ENCODE measurements at places on chromosomes 2 and 18.
A peak's percentile ranks its signal among the peaks of the same experiment; 100 is the strongest.

DNA sequence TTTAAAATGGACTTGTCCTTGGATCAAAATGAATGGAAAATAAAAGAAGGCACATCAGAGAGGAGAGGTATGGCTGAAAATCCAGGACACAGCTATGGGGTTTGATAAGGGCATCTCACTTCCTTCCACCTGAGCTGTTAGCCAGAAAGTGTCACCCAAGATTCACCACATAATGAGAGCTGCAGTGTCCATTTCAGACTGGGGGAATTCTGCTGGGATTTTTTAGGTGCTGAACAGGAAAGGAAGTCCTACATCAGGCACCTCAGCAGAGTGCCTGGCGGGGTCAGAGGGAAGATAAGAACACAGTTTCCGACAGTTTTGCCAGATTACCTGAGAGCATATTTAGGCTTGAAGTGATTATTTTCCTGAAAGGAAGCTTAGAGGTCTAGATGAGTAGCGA is 187.6 kb upstream of the HNMT start:
- DNase-seq: no peak

DNA sequence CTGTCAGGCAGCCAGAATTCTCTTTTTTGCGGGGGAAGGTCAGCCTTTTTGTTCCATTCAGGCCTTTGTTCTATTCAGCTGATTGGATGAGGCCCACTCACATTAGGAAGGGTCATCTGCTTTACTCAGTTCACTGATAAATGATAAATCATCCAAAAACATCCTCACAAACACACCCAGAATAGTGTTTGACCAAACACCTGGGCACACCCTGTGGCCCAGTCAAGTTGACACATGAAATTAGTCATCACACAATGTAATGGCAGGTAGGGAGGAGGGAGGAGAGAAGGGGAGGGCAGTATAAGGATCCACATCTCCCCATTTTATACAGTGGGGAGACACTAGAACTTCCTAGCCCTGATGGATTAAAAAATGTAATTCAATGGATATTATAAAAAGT is 8.3 kb upstream of the RMC1 start:
- no peak for DNase-seq

- DNase-seq: no peak
Observed at GRCh38 chr18:37330173-37330572, 235.4 kb downstream of the CELF4 start.

DNA sequence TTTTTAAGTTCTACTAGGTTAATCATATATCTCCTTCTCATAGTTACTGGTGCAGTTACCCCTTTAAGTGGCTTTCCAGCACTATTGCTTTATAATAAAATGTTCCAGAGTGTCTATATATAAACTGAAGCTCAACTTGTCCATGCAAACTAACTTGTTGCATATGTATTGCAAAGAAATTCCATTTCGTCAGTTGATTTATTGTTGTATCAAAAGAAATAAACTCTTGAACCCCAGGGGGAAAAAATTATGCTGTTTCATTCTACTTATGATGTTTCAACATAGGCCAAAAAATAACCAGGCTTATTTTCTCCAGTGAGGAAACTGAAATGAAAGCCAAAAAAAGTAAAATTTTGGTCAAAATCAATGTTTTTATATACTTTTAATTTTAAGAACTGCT is 491.9 kb downstream of the NR4A2 start:
- no peak for DNase-seq

DNA sequence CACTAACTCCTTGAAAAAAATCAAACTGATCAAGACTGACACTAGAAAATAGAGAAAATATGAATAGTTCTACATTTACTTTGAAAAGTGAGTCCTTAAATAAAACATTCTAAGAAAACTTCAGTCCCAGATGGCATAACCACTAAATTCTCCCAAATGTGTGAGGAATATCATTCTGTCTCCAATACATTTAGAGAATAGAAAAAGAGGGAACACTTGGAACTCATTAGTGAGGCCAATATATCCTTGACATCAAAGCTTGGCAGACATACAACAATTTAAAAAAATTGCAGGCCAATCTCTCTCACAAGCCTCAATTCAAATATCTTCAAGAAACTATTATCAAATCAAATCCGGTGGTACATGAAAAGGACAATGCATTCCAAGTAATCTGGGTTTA is 79.3 kb upstream of the TMEM247 start:
- no peak for DNase-seq

DNA sequence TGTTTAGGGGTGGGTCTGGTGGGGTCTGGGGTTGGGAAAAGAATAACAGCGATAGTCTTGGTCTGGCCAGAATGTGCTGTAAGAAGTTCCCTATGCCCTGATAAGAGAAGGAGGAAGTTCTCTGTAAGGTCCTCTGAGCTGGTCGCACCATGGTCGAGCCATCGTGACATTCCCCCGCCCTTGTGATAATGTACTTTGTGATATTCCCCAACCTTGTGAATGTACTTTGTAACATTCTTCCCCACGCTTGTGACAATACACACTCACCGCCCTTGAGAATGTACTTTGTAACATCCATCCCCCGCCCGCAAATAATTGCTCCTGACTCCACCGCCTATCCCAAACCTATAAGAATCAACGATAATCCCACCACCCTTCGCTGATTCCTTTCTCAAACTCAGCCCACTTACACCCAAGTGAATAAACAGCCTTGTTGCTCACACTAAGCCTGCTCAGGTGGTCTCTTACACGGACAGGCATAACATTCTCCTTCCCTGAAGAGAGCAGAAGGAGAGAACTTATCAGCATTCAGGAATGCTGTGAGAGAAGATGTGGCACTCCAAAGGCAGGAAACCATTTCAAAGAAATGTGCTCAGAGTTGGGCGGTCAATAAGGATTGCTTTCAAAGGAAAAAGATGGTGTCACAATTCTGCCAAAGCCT is 17.8 kb upstream of the DUSP19 start:
- DNase-seq: no peak

GRCh38 chr2:201842131-201842860 is 36.0 kb downstream of the CDK15 start:
- no peak for DNase-seq

- no peak for DNase-seq
Observed at GRCh38 chr2:240460253-240460711, 24.8 kb downstream of the GPC1 start.

GRCh38 chr2:233385489-233386044 is 31.3 kb downstream of the DGKD start:
- no peak for DNase-seq

GRCh38 chr2:223589901-223590300 is 12.3 kb downstream of the SCG2 start:
- no peak for DNase-seq

DNA sequence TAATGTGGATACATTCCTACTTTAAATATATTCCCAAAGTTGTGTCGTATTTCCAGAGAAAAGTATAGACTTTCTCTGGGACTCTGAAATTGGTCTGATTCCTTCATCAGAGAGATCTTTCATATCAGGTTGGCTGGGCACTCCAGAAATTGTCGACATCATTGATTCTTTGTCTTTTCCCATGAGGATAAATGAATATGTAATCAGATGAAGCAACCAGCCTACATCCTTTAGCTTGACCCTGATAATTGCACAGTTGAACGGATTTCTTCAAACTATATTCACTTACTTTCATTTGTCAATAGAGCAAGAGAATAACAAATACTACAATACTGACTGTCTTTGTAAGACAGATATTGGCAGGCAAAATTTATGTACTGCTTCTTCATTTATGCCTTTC is 680.2 kb upstream of the LRRTM4 start:
- DNase-seq: no peak

- no peak for DNase-seq
Observed at GRCh38 chr2:204415406-204416181, 129.7 kb upstream of the PARD3B start.

GRCh38 chr2:88770016-88770415 is 78.5 kb downstream of the RPIA start:
- DNase-seq: no peak

GRCh38 chr18:79567481-79568147 is 112.0 kb upstream of the CTDP1 start:
- no peak for DNase-seq

GRCh38 chr2:1798115-1798784 is 53.9 kb upstream of the PXDN start:
- no peak for DNase-seq

- no peak for DNase-seq
Observed at GRCh38 chr2:218557941-218558340, 10.2 kb downstream of the USP37 start.

- no peak for DNase-seq
Observed at GRCh38 chr18:35489913-35490490, 7.8 kb downstream of the INO80C start.

GRCh38 chr2:241025639-241026038 is 27.2 kb downstream of the SNED1 start:
- no peak for DNase-seq

DNA sequence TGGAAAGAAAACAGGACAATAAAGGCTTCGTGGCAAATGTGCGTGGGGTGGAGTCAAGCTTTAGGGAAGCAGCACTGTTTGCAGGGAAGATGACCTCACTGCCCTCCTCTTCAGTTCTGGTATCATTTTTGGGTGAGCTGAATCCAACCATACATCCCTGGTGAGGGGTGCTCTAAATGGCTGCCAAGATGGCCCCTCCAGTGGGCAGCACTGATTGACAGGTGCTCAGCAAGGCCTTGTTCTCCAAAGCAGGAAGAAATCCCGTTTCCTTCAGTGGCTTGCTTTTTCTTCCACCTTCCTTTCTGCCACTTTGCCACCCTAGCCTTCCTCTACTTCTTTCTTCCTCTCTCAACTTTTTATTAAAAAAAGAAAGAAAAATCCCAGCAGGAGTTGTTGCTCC is 132.8 kb upstream of the SP5 start:
- no peak for DNase-seq

GRCh38 chr2:3635171-3635974 is 22.6 kb upstream of the ALLC start:
- DNase-seq: no peak

- DNase-seq: no peak
Observed at GRCh38 chr2:36650031-36650829, 46.3 kb upstream of the VIT start.

- no peak for DNase-seq
Observed at GRCh38 chr2:20589975-20590703, 60.8 kb downstream of the HS1BP3 start.

DNA sequence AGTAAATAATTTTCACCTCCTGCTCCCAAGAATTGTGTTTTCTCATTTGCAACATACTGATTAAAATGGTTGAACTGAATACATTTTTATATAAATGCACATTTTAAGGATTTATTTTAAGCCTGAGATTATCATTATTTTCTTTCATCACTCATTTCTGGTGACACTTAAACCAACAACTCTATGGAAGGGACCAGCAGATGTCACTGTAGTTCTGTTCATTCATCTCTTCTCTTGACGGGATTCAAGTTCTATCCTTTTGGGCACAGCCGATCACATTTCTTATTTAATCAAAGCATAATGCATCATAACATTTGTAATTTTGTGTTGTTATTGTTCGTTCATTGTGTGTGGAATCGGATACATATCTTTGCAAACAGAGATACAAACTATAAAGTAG is 417.9 kb downstream of the HRH4 start:
- no peak for DNase-seq

DNA sequence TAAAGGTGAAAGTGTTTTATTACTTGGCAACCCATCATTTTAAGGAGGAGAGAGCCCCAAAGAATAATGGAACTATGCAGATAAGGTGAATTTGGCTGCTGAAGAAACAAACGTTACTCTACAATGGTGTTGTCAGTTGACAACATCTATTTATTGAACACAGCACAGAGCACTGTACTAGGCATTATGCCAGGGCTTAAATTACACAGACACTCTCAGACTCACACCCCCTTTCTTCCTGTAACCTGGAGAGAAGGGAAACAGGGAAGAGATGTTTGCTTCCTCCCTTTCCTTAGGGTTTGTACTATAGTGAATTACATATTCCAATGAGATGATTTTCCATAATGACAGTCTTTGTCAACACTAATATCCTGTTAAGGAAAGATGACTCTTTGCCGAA is 94.0 kb upstream of the ATP5MC3 start:
- no peak for DNase-seq

GRCh38 chr2:192885569-192886160 is 690.9 kb upstream of the TMEFF2 start:
- DNase-seq: no peak

- DNase-seq: no peak
Observed at GRCh38 chr2:171864357-171864985, 29.6 kb downstream of the SLC25A12 start.

DNA sequence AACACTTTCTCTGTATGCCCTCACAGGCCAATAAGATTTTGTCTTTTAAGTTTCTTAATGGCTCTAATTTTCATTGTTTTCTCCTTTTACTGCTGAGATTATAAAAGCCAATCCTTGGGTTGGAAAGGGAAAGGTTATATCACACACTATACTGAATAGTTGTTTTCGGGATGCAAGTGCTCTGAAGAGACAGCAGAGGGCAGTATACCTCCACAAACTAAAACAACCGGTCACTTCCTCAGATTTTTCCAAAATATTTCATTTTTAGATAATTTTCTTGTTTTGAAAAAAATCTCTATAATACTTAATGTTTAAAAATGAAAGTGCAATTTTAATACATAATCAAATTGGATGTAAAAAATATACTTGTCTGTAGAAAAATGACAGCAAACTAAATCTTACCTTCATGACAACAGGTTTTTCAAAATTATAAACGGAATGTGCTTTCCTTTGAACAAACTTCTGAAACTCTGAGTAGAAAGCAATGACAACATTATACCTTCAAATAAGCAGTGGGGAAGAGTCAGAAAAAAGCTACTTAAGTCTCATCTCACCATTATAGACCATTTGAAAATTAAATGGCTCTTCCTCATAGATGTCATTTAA is 82.7 kb downstream of the ORC4 start:
- no peak for DNase-seq

- no peak for DNase-seq
Observed at GRCh38 chr2:127089478-127090235, 17.3 kb downstream of the BIN1 start.

GRCh38 chr2:19902216-19902740 is 495 bp upstream of the TTC32 start:
- DNase-seq: no peak

DNA sequence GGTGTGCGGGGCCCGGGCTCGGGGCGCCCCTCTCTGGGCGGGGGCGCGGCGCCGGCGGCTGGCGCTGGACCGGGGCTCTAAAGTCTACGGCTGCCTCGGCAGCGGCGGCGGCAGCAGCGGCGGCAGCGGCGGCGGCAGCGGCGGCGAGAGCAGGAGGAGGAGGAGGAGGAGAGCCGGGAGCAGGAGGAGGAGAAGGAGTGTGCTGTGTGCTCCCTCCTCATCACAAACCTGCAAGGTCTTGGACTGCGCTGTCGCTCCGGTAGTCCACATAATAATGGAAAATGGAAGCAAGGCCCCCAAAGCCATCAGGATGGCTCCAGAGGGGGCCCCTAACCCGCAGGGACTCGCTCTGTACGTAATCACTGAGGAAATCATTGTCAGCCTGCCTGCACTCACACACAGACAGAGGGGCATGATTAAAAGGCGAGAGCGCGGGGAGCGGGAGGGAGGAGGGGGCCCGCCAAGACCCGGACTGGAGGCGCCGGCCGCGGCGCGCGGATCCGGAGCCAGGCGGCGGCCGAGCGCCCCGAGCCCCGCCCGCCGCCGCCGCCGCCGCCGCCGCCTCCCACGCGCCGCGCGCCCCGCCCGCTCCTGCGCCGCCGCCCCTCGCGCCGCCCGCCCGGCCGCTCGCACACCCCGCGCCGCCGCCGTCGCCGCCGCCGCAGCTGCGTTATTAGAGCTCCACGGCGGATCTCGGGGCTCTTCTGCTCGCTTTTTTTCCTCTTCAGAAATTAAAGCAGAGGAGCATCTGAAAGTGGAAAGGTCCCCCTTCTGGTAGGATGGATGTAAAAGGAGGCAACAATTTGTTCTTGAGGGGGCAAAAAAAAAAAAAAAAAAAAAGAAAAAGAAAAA is at the start of gene ZNF521:
Gene ZNF521 (minus strand): TSS at position 390 of the 852 bp plus-strand sequence. CDS start 1,220 bp downstream, outside the sequence.
- DNase-seq: peak; percentile 23
